ENCODE measurements at places on chromosomes 16 and 17. TPM values are rescaled to one million over a fixed set of nuclear protein-coding genes. Genes with fewer than 3 reads are reported as not detected.
A peak's percentile ranks its signal among the peaks of the same experiment; 100 is the strongest.

The TMUB2 gene
- 28.3 TPM for total RNA-seq

The HBA1 gene
- total RNA-seq: not detected

The KRTAP2-2 gene
- not detected for total RNA-seq

The ASIC2 gene
- total RNA-seq: not detected

- no peak for DNase-seq
These were observed 9.7 kb upstream of the RAI1 start for GRCh38 chr17:17671369-17672129.

GRCh38 chr17:48907713-48908046 lies 527 bp upstream of the UBE2Z start:
- peak; percentile 53 for DNase-seq

- no peak for DNase-seq
These were observed 18.6 kb downstream of the AP2B1 start for GRCh38 chr17:35605678-35606077.

GRCh38 chr17:848402-848801 lies 66.2 kb downstream of the MRM3 start:
- DNase-seq: no peak

DNA sequence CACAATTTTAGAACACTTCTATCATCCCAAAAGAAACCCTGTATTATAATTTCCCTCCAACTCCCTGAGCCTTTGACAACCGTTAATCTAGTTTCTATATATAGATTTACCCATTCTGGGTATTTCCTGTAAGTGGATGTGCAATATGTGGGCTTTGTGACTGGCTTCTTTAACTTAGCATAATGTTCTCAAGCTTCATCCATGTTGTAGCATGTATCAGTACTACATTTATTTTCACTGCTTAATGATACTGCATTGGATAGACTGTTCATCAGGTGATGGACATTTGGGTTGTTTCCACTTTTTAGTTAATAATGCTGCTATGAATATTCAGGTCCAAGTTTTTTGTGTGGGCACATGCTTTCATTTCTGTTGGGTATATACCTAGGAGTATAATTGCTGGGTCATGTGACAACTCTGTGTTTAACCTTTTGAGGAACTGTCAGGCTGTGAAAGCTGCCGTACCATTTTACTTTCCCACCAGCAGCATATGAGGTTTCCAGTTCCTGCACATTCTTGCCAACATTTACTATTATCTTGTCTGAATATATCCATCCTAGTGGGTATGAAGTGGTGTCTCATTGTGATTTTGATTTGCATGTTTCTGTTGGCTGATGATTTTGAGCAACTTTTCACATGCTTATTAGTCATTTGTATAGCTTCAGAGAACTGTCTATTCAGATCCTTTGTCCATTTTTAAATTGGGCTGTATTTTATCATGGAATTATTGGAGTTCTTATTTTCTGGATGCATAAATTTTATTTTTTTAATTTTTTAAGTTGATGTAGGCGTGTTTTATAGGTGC lies 16.4 kb downstream of the REXO5 start:
- DNase-seq: no peak

- peak; percentile 95 for DNase-seq
These were observed 39.4 kb downstream of the HS3ST3A1 start for GRCh38 chr17:13562271-13562800.
